AG04449 (cell line): ENCODE measurements at places on chromosomes 13 and 19.

DNA sequence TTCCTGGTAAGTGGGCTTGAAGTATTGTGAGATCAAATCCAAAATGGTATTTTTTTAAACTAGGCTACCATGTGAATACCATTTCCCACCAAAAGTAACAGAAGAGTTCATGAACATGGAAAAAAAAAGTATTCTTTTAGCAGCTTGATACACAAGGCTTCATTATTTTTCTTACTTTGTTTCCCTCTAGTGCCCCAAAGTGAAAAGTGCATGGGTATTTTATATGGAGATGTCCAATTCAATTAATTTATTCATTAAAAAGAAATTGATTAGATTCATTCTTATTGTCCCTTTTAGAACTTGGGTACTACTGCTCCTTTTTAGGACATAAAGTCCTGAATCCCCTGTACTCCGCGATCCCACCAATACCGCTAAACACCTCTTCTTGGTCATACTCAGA, 28.6 kb upstream of the SCEL start:
- DNase-seq: no peak

GRCh38 chr13:33678906-33679657, 138.9 kb upstream of the RFC3 start:
- DNase-seq: no peak

GRCh38 chr13:95614641-95615245, 29.8 kb downstream of the DZIP1 start:
- no peak for DNase-seq

DNA sequence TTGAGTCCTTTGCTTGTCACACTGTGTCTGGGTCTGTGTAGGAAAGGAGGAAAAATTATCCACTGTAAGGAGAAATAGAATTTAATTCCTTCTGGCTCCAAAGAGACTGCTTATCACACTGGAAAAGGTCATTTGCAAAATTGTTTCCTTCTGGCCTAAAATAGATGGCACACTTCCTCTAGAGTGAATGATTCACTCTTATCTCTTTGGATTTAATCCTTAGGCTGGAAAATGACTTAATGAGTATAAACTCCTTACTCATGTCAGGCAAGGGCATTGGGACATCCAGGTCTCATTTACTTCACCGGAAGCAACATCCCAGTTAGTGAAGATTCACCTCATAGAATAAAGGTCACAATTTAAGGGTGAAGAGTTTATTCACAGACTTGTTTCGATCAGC, 293.6 kb downstream of the OXGR1 start:
- no peak for DNase-seq

DNA sequence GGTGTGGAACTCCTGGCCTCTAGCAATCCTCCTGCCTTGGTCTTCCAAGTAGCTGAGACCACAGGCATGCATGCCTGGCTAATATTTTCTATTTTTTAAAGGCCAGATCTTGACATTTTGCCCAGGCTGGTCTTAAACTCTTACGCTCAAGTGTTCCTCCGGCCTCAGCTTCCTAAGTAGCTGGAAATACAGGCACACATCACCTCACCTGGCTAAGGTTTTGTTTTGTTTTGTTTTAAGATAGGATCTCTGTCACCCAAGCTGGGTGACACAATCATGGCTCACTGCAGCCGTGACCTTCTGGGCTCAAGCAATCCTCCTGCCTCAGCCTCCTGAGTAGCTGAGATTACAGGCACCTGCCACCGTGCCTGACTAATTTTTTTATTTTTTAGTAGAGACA, 5.5 kb upstream of the RLN3 start:
- DNase-seq: no peak

- no peak for DNase-seq
Observed at GRCh38 chr13:103276775-103277498, 210.7 kb upstream of the SLC10A2 start.

DNA sequence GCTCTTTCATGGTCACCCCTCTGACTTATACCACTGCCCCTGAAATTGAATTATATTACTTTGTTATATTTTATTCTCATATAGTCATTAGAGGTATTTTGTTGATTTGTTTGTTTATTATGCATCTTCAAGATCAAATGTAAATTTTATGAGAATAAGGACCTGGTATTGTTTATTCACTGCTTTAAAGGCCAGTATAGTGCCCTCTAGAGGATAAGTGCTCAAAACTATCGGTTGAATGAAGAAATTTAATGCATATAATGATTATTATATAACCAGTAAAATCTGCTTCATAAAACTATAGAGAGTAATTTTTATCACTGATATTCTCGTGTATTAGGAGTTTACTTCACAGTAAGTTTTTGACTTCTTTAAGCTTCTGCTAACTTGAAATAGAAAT, 1401.9 kb downstream of the SLITRK1 start:
- no peak for DNase-seq

GRCh38 chr13:113231306-113232207, 22.1 kb downstream of the CUL4A start:
- no peak for DNase-seq

GRCh38 chr19:3470500-3471128, 9.7 kb downstream of the SMIM24 start:
- DNase-seq: no peak

GRCh38 chr13:58051807-58052375, 420.3 kb downstream of the PCDH17 start:
- no peak for DNase-seq

DNA sequence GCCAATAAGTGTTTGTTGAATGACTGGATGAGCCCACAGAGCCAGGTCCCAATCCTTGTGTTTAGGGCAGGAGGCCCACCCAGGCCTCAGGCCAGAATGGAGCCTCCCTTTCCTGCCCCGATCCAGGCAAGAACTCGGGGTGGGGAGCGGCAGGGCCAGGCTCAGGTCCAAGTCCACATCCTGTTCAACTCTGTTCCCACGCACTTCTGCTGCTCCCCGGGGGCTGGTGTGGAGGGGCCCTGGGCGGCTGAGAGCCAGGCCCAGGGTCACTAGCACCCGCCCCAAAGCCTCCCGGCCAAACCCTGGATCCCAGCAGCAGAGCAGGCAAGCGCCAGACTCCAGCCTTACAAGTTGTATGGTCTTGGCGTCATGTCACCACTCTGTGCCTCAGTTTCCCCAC, 8.0 kb downstream of the ANGPTL8 start:
- DNase-seq: no peak

DNA sequence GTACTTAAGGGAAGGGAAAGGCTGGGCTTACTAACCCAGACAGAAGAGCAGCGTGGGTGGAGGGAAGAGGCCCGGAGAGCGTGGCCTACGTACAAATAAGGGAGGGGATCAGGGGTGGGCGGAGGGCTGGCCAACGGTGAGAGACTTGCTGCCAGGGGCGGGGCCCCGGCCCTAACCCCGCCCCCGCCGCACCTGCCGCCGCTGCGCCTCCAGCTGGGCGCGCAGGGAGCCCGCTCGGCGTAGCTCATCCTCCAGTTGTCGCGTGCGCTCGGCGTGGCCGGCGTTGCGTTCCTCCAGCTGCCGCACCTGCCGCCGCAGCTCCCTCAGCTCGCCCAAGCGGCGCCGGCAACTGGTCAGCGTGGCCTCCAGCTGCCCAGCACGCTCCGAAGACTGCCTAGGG, 5.7 kb downstream of the HOOK2 start:
- no peak for DNase-seq

GRCh38 chr13:59562924-59563323, 600.8 kb downstream of the DIAPH3 start:
- DNase-seq: no peak

GRCh38 chr19:46955813-46956371, 63.7 kb upstream of the NPAS1 start:
- DNase-seq: no peak

- no peak for DNase-seq
Observed at GRCh38 chr13:98311200-98311548, 134.1 kb upstream of the RNF113B start.

GRCh38 chr13:29254626-29255370, 340.7 kb downstream of the SLC7A1 start:
- DNase-seq: no peak

DNA sequence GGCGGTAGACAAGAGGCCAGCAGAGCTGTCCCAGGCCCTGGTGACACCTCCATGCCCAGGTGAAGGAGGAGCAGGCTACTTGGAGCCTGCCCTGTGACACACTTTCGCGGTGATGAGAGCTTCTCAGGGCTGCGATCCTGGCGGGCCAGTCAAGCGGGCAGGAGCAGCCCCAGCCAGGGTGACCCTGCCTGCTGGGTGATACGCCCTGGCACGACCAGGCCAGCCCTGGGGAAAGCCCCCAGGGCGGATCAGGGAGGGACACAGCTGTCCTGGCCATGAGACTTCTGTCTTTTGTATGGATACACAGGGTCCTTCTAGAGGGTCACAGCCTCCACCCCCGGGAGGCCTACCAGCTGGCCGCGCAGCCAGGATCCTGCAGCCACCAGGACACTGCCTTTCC, 13.1 kb downstream of the DNM2 start:
- no peak for DNase-seq

DNA sequence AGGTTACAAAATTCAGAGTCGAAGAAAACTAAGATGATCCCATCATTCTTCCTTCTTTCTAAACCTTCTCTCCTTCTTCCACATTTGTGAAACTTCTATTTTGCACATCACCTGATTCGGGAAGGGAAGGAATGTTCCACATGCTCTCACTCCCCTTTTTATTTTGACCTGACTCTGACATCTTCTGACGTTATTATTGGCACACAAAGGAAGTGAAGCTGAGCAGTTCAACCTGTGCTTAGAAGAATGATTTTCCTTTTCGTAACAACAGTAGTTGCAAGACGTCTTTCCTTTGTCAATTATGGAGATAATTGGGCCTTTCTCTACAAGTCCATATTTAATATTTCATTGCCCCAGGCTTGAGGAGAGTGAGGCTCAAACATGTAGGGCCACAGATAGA, 18.0 kb downstream of the FAM124A start:
- DNase-seq: no peak

- DNase-seq: peak; percentile 82
Observed at GRCh38 chr13:110380359-110381028, 73.4 kb downstream of the COL4A2 start.

- DNase-seq: no peak
Observed at GRCh38 chr13:43776501-43777079, 10.2 kb downstream of the ENOX1 start.

- no peak for DNase-seq
Observed at GRCh38 chr13:113029487-113030258, 60.7 kb downstream of the MCF2L start.

- DNase-seq: no peak
Observed at GRCh38 chr19:43616954-43617353, 2.5 kb downstream of the ZNF428 start.
